ENCODE measurements at places on chromosomes 5 and 9. TPM values are rescaled to one million over a fixed set of nuclear protein-coding genes. Genes with fewer than 3 reads are reported as not detected.

The KLF9 gene
- 0.19 TPM for total RNA-seq

The ATP10B gene
- 10.8 TPM for total RNA-seq

The AK3 gene
- total RNA-seq = 59.0 TPM

The ADAMTS12 gene
- 10.8 TPM for total RNA-seq

The CA9 gene
- total RNA-seq = 0.63 TPM

The DOK3 gene
- total RNA-seq = 10.5 TPM

The MAN1B1 gene
- total RNA-seq = 54.0 TPM

The ARHGEF39 gene
- total RNA-seq = 27.2 TPM

The ADGRV1 gene
- 43.4 TPM for total RNA-seq

DNA sequence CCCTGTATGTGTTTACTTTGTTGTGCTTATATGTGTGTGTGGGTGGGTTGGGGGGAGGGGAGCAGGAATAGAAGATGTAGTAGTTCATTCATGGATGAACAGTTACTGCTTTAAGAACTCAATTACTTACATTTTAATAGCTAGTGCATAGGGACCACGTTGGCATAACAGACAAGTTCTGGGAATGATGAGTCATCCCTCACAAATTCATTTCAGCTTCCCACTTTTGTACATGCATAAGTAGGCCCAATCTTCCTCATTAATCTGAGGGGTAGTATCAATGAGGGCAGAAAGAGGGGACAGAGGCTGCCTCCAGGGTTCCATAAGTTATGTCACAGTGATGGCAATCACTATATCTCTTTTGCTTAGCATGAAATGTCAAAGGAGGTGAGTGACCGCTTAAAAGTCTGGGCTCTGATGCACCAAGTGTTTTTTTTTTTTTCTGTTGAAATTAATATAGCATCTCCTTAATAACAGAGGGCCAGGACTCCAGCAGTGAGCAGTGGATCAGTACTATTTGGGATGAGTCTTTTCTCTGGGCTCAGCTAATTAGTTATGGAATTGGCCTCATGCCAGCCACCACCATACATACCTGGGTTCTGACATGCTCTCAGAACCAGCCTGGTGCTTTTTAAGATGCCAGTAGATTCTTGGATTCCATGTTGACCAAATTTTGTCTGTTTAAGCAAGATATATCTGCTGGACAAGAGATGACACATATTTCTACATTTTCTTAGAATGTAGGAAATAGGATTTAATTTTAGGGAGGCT is 37.1 kb downstream of the PRDM6 start:
- DNase-seq = no peak

GRCh38 chr5:142437563-142437962 is 112.7 kb upstream of the SPRY4 start:
- no peak for DNase-seq

GRCh38 chr9:17367035-17367434 is 211.8 kb upstream of the SH3GL2 start:
- DNase-seq = no peak

GRCh38 chr9:78040726-78041125 is 9.1 kb upstream of the GNAQ start:
- DNase-seq = no peak

DNA sequence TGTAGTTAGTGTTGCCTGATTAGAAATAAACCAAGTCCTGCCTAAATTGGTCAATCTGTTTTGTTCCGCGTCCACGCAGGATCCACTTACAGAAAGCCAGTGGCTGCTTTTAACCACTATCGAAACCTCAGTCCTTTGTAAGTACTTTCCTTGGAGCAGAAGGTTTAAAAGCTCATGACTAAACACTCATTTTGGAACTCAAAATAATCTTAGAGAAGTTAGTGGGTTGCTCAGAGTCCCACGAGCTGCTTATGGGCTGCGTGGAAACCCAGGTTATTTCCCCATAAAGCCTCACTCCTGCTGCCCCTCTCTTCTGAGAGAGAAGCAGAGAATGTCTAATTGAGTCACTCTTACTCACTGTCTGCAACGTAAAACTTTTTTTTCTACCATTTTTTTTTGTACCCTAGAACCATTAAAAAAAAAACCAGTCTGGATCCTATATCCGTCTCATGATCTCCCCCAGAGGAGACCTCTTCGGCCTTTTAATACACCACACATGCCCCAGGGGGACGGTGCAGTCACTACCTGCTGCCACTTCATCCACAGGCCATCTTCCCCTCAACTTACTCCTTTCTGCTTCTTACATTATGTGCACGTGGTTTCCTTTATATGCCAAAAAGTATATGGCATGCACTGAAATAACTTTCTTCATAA is 7.6 kb downstream of the BASP1 start:
- DNase-seq = no peak

- DNase-seq = no peak
These were observed 902 bp downstream of the TMED9 start for GRCh38 chr5:177592905-177593304.

DNA sequence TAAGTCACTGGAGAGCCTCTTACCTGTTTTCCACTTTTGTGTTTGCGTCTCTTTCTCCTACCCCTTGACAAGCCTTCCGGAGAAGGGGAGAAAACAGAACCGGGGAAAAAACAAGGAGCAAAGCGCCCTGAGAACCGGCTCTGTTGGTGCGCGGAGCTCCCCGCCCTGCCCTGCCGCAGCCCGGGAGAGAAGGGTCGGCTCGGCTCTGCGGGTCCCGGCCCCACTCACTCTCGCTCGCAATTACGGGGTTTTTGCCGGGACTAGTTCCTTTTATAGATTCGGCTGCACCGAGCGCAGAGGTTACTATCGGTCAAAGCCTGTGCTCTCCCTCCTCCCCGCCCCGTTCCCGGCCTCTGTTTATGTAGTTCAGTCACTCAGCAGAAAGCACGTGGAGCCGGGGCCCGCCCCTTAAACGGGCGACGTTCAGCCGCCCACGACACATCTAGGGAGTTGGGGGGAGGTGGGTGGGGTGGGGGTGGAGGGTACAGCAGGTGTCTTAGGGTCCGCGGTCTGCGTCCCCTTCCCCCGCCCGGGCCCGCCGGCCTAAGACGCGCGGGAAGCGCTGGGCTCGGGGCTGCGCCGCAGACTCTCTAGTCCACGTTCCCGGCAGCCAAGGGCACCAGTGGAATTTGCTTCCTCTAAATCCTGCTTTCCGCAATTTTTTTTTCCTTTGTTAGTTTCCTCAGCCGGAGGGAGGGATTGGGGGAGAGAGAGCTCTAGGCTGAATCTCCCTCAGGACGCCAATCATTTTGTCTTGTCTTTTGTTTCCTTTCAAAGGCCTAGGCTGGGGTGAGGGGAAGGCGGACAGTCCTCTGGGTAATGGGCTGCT is at the start of gene ABCA1:
ABCA1 (minus strand) TSS at position 244 of the 829 bp plus-strand sequence. CDS start 24,476 bp downstream, outside the sequence.
- peak; percentile 74 for DNase-seq

DNA sequence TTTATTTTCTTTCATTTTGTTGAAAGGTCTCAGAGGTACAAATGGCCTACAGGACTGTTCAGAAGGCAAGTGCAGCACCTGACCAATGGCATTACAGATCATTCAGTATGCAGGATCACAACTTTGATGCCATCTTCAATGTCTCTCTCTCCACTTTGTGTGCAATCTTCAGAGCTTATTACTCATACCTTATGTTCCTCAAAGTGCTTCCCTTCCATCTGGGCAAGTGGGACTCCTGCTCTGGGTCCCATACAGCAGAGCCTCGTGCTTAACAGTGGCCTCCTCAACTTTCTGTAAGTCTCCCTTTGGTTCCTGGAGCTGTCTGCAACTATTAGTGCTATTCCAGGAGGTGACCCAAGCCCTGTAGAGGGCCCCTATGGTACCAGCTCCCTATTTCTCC is 358.4 kb upstream of the RPS23 start:
- no peak for DNase-seq

- no peak for DNase-seq
These were observed 170.4 kb upstream of the CDH6 start for GRCh38 chr5:31023105-31023504.

DNA sequence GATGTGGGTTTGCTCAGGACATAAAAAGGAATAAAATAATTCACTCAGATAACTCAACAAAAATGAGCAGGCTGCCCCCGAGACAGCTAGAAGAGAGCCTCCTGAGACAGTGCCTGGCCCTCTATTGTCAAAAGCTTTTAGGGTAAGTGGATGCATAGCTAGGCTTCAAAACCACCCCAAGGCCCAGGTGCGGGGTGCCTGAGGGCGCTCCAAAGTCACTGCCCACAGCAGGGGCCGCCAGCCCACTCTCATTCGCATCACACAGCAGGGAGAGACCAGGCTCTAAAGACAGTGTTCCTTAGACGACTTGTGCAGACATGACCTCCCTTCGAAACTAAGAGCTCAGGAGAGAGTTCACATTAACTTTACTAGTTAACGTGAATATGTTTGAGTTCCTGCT is 271.5 kb downstream of the FSTL4 start:
- no peak for DNase-seq

DNA sequence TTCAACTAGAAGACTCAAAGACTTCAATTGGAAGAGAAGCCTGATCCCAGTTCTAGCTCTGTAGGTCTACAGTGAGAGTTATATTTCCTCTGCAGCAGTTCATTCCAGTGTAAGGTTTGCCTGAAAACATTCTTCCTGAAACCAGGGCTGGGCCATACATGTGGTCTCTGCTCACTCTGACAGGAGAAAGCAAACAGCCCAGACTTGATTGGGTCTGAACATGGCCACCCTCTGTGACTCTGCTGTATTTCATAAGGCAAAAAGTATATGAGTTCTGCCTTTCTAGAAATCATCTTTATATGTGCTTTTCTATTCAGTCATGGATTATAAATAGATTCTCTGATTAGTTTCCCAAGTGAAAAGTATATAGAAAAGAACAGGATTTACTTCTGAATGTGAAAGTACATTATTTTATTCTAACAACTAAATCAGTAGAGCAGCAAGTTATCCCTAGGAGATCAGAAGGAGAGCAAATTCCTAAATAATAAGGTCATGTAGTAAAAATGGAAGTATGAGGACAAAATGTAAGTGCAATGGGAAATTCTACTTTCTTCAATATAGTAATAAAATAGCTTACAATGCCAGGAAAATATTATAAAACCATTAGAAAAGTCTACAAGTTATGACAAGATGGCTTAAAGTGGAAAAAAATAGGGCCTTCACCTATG is 144.3 kb downstream of the EFNA5 start:
- DNase-seq = no peak

- no peak for DNase-seq
These were observed 60.9 kb upstream of the CACNA1B start for GRCh38 chr9:137816531-137817235.

DNA sequence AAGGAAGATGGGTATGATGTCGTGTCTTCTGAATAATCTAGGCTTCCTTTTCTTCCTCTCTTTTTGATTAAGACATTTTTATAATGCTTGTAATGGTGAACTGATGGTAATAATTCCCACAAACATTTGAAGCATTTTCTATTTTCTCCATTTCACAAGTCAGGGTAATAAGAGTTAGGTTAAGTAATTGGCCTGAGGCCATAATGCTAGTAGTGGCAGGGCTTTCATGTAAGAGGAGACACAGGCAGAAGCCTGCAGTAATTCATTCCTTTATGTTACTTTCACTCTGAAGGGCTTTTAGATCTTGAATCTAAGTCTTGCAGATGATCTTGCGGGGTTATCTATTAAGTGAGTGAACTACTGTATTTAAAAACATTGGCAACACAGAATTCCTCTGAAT is 374.9 kb downstream of the MAT2B start:
- no peak for DNase-seq

GRCh38 chr9:121557581-121558447 is 58.2 kb upstream of the GGTA1 start:
- DNase-seq = no peak

DNA sequence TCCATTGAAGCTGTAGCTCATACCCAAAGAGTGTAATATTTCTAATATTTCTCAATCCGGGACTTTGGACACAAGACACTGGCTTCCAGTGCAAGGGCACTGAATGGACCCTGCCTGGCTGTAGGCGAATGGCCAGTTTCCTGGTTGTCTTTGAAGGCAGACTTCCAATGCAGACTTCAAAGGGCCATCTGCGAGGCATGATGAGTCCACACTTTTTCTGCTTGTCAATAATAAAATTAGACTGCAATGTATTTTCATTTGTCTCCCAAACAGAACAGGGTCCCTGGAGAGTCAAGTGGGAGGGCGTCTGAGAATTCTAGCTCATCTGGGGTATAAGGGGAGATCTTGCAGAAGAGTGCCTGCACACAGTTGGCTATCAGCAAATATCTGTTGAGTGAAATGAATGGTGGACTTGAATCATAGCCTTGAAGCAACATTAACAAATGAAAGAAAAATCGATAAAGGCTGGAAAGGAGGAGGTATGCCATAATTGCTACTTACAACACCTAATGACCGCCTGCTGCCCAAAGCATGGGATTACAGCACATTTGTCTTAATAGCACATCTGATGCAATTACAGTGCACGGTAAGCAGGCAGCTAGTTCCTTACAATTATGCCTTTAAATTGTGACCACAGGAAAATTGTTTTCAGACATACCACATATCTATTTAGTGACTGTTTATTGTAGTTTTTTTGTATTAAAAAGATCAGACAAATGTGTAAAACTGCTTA is 137.5 kb downstream of the ARHGEF28 start:
- no peak for DNase-seq

DNA sequence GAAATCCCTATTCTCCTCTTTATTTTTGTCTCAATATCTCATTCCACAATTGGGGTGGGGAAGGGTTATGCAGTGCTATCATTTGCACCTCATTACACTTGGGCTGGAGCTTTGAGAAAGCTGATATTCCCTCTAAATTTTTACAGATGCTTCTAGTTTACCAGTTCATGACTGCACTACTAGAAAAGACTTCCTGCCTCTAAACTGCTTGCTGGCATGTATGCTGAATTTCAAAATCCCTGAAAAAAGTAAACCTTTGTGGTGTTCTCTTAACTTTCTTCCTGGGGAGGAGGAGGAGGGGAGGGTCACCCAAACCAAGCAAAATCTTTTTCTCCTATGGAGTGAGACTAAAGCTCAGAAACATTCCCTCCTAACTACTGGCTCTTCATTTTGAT is 45.1 kb downstream of the BNC2 start:
- no peak for DNase-seq

Data from neural crest cell (in vitro differentiated cells).